ENCODE measurements at places on chromosomes 2 and 18.

- no peak for DNase-seq
These were observed 445.7 kb upstream of the SLC14A2 start for GRCh38 chr18:45169610-45170009.

GRCh38 chr2:3399829-3400228 lies 20.3 kb downstream of the TRAPPC12 start:
- no peak for DNase-seq

GRCh38 chr2:23720705-23721453 lies 206.0 kb downstream of the ATAD2B start:
- no peak for DNase-seq

- no peak for DNase-seq
These were observed 39.4 kb downstream of the HRH4 start for GRCh38 chr18:24499814-24500213.

- DNase-seq: no peak
These were observed 746.3 kb upstream of the RAB6C start for GRCh38 chr2:129233166-129233565.

DNA sequence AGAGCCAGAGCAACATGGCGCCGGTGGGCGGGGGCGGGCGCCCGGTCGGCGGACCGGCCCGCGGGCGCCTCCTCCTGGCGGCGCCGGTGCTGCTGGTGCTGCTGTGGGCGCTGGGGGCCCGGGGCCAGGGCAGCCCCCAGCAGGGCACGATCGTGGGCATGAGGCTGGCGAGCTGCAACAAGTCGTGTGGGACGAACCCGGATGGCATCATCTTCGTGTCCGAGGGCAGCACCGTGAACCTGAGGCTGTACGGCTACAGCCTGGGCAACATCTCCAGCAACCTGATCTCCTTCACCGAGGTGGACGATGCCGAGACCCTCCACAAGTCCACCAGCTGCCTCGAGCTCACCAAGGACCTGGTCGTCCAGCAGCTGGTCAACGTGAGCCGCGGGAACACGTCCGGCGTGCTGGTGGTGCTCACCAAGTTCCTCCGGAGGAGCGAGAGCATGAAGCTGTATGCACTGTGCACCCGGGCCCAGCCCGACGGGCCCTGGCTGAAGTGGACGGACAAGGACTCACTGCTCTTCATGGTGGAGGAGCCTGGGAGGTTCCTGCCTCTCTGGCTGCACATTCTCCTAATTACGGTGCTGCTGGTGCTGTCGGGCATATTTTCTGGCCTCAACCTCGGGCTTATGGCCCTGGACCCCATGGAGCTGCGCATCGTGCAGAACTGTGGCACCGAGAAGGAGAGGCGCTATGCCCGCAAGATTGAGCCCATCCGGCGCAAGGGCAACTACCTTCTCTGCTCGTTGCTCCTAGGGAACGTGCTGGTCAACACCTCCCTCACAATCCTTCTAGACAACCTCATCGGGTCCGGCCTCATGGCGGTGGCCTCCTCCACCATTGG lies 507 bp downstream of the CNNM4 start:
- no peak for DNase-seq

DNA sequence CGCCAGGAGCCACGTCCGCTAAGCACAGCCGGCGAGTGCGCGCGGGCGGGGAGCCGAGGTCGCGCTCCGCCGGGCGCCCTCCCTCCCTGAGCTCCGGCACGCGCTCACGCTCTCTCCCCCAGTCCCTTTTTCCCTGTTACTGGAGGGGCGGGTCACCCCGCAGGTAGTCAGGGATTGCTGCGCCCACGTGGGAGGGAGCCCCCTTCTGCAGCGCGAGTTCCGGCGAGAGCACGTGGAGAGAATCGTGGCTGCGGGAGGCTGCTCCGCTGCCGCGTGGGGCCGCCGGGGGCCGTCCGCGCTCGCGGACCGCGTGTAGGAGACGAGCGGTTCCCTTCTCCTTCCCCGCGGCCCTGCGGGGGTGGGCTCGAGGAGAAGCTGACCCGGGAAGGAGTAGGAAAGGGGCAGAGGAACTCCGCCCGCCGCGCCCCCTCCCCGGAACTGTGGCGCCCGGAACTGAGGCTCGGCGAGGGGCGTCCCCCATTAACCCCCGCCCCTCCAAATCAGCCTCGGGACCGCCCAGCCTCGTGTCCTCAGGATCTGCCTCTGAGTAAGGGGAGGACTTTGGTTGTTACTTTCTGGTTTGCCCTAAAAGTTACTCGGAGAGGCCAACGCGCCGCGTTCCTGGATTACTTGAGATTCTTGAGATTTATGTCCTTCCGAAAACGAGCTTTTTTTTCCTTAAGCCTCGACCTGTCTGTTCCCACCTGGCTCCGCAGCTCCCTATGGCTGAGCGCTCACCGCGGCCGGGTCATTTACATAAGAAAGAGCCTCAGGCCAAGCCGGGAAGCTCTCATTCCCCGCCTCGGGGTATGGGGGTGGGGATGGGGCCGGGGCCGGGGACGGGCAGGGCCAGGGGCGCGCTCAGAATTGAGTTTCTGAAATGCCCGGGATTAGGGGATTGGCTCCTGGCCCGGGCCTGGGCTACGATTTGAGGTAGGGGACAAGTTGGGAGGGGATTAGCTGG lies 1.1 kb downstream of the HK2 start:
- peak; percentile 46 for DNase-seq

Measured in T-helper 1 cell (primary cell).